ENCODE measurements at places on chromosomes 12 and 14.
A peak's percentile ranks its signal among the peaks of the same experiment; 100 is the strongest.

DNA sequence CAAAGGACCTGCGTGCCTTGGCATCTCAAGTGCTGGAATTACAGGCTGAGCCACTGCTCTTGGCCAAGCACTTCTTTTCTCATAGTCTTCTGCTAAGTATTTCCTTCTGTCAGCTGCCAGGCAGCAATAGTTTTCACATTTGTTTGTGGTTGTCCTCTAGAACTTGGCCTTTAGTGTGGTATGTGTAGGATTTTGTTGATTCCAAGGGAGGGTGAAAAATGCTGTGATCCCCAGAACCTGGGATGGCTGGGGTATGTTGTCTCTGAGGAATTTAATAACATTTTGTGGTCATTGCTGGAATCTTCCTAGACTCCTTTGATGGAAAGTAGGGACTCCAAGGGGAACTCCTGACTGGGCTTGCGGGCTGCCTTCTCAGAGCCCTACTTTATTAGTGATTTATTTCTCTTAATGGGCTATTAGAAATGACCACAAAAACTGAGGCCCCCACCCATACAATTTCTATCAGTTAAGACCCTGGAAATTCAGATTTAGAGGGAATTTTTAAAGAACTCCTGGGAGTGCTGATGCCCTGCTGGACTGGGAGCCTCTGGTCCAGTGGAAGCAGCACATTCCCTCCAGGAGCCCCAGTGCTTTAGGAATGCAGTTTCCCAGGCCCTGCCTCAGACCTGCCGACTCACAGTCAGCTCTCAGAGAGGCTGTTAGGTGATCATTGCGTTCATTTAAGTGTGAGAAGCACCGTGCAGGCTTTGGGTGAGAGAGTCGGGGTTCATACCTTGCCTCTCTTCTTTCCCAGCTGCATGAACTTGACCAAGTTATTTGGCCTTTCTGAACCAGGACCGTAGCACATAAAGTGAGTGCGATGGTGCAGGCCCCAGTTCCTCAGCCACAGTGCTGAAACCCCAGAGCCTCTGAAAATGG lies 22.7 kb downstream of the TRAF3 start:
- no peak for DNase-seq

GRCh38 chr14:58439476-58439875 lies 12.0 kb downstream of the KIAA0586 start:
- no peak for DNase-seq

DNA sequence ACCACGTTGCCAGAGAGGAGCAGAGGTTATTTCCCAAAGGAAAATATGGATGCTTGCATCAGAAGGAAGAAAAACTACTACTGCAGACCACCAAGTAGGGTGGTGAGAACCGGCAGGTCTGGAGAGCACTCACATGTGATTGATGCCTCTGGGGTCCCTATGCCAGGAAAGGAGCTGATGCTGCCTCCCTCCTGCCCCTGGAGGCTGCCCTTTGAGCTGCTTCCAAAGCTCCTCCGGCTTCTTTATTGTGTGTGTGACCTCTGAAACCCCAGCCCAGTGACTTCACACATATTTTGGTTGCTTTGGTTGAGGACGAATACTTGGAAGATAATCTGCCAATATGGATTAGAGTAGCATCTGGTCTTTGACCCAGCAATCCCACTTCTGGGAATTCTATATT lies 133.4 kb downstream of the AACS start:
- peak; percentile 43 for DNase-seq

GRCh38 chr14:39113685-39114072 lies 444 bp upstream of the GEMIN2 start:
- DNase-seq, result no peak

- DNase-seq, result no peak
Observed at GRCh38 chr12:15278816-15279658, 43.3 kb upstream of the PTPRO start.

DNA sequence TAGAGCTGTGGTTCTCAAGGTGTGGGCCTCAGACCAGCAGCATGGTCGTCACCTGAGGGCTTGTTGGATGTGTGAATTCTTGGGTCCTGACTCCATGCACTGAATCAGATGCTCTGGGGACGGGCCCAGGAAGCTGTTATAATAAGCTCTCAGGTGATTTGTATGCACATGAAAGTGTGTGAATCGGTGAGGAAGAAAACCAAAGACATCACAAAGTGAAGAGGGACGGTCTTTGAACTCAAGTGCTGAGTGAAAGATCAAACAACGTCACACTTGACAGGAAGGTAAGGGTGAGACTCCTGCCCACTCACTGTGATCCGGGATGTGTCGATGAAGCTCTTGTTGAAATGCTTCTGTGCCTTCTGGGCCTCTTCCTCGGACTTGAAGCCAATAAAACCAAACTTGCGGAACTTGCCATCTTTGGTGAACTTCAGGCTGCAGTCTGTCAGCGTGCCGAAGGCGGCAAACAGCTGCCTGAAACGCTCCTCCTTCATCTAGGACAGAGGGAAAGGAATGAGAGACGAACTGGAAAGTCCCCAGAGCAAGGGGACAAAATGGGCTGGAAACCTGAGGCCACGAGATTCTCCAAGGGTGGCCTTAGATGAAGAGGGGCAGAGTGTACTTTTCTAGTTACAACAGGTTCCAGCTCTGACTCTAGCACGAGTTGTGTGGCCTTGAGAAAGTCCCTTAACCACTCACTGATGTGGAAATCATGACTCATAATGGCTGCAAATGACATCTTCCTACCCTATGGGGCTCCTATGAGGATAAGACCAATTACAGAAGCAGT lies 4.0 kb downstream of the RBM19 start:
- DNase-seq, result no peak

GRCh38 chr12:47088021-47088944 lies 8.5 kb upstream of the AMIGO2 start:
- no peak for DNase-seq

DNA sequence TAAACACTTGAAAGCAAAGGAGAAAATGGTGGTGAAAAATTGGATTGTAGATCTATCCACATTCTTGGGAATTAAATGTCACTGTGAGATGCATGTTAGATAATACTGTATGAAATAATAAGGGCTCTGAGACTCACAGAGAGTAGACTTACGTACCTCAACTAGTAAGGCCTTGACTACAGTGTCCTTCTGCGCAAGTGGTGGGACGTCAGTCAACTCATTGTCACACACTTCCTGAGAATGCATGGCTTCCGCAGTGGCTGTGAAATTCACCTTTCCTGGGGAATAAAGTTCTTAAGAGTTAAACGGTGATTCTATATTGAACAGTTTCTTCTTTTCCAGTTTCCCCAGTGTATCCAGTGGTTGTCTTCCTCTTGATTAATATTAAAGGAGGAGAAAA lies 32.6 kb upstream of the PZP start:
- no peak for DNase-seq
